NCI-H2171 treated with DMSO at 0.1 percent for 48 hours (cell line): ENCODE measurements at places on chromosomes 2 and 18.

- DNase-seq = no peak
These were observed 1.1 kb upstream of the MTERF4 start for GRCh38 chr2:241103176-241103595.

DNA sequence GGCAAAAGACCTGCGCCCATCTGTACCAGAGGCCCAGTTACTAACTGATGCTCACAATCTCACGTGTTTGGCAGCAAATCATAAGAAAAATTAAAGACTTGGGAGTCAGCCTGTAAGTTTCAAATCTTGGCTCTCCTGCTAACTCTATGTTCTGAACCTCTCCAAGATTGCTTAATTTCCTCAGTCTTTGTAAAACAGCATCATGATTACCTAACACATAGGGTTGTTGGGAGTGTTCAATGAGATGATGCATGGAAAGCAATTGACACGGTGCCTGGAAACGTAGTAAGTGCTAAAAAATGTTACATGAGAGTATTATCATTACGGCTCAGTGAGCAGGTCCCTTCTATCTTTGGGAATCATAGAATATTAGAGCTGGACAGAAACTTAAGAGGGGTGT, 497.6 kb upstream of the TCF4 start:
- DNase-seq = no peak

GRCh38 chr2:84395820-84396219, 63.3 kb downstream of the SUCLG1 start:
- DNase-seq = no peak

DNA sequence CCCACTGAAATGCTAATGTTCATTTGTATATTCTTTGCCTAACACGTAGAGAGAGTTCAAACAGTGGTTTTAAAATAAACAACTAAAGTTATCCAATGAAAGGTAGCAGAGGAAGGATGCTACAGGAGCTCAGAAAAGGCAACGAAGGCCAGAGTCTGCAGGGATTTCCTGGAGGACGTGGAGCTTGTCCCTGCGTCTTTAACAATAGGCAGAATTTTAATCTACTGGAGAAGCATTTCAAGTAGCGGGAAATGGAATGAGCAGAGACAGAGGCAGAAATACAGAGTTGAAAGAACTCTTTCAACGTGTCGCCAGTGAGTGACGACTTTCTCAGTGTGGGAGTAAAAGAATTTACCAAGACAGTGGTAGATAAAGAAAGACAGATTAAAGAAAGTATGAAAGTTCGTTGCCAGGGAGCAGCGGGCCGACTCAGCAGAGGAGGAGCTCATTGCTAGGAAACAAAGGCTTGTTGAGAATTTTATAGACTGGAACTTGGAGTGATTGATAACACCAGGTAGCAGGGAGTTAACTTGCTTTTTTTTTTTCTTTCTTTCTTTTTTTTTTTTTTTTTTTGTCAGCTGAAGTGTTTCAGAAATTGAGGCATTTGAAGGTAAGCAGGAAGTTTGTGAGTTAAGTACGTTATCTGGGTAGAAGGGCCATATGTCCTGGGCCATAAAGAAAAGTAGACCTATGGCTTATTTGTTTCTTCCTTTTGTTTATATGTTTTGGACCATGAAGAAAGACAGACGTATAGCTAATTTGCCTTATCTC, 625 bp upstream of the NBAS start:
- DNase-seq = peak; percentile 57

DNA sequence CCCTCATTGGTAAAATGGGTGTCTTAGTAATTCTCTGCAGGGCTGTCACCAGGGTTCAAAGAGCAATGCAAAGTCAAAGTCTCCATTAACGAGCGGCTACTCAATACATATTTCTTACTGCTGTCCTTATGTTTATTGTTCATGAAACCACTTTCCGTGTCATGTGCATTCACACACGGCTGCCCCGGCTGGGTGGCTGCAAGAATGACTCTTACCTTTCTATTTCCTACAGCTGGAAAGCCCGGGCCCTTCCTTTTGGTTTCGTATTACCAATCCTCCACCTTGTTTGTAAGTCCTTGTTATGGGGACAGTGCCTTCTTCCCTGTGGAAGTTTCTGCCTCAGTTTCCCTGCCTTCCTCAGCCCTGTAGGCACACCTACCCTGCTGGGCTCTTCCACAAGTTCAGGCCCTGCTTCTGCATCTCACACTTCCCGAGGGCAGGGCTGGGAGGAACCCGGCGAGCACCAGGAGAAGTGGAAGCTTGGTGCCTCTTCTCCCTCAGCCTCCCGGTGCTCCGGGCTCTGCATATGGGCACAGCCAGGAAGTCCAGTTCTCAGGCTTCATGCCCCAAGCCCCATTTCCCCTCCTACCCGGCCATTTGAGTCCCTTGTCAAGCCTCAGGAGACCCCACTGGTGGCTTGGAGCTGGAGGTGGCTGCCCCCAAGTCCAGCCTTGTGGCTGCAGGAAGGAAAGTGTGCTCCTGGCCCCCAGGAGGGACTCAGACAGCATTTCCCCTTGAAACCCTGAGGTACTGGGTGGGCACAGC, 18.7 kb upstream of the ACKR3 start:
- DNase-seq = no peak

GRCh38 chr2:16664809-16665747, 556 bp downstream of the CYRIA start:
- no peak for DNase-seq

DNA sequence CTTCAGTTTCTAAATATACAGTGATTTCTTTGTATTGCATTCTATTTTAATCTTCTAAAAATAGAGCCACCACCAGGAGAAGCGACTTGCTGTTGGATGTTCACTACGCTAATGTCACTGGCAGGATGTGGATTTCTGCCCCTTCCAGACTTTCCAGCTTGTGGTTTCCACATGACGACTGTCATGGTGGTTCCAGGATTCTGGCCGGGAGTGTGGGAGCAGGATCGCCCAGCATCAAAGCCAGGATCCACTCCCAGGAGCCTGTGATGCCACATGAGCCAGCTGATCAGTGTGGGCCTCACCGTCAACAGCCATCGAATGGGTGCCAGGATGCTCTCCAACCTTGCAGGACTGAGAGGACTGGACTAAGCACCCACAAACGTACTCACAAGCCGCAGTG, 148.8 kb downstream of the HDAC4 start:
- no peak for DNase-seq

DNA sequence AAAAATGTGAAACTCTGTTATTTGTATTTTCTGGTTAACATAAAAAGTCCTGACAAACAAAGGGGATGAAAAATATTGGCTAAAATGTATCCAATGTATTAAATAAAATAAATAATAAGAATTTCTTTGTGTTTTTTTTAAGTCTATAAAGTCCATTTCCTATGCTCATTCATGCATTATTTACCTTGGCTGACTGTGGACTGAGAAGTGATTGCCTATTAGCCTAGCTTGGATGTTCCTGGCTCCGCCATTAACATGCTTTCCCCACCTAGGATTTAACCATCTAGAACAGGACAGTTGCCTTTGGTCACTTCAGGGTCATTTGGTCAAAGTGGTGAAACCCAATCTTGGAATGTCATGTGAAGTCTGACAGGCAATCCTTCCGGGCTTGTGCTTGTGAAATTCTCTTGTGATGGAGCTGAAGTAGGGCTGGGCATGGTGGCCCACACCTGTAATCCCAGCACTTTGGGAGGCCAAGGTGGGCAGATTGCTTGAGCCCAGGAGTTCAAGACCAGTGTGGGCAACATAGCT, 60.4 kb upstream of the TANC1 start:
- no peak for DNase-seq

DNA sequence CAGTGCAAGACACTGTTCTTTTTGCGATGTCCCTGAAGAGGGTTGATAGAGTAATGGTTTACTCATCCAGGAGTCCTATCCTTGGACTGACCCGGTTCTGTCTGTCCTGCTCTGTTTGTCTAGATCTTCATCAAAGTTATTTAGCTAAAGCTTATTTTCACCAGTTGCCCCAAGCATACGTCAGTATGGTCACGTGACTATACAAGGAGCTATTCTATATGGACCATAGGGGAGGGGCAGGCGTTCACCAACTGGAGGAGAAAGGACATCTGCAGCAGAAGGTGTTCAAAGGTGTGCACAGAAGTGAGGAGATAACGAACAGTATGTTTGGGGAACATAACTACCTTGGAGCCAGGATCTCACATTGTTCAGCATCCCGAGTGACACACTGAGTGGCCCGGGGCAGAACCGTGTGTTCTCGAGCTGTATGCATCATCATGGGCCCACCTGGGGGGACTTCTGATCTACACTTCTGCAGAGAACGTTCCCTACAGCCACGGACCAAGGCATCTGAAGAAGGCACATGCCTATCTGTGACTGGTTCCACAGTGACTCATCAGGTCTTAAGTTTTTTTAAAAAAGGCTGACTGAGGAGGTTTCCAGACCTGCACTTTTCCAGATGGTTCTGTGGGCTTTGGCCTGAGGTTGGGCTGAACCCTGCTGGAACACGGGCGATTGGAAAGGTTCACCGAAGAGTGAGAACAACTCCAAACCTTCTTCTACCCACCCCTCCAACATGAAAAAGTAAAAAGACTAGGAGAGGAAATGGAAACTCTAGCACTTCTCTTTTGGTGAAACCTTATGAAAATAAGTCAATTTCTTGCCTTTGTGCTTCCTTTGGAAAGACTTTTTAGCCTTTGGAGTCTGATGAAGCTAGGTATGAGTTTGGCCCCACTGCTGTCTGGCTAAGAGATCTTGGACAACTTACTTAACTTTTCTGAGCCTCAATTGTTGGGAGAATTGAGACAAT, 68.6 kb upstream of the YWHAQ start:
- no peak for DNase-seq

GRCh38 chr2:184814421-184814820, 216.1 kb downstream of the ZNF804A start:
- DNase-seq = no peak

GRCh38 chr2:174051741-174052583, 86.8 kb upstream of the SP3 start:
- no peak for DNase-seq

GRCh38 chr18:36308711-36309435, 11.4 kb downstream of the FHOD3 start:
- no peak for DNase-seq

GRCh38 chr18:59612381-59612780, 84.8 kb downstream of the CCBE1 start:
- DNase-seq = no peak

GRCh38 chr2:232549655-232550353, 553 bp downstream of the TIGD1 start:
- DNase-seq = no peak

GRCh38 chr2:225276207-225276606, 123.3 kb upstream of the NYAP2 start:
- peak; percentile 32 for DNase-seq

GRCh38 chr2:217489145-217489960, 513.4 kb downstream of the TNS1 start:
- peak; percentile 56 for DNase-seq

DNA sequence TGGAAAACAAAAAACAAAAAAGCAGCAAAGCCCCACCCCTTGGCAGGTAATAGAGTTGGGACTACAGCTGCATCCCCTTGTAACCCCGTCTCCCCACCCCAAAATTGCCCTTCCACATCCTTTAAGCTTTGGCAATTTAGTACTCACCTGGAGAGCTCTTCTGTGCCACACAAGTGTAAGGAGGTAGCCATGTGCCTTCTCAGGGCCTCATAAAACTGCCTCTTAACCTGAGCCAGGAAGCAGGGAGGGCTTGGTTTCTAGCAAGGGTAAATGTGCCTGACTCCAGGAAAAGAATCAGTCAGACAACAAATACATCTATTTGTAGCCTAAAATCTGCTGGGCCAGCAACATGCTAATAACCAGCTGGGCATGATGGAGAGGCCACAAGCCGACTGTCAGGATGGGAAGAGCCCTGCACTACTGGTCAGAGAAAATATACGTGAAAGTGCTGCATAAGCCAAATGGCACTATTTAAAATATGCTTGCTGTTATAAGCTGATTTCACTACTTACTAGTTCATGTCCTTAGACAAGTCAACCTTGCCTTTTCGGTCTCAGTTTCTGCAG, 46.3 kb downstream of the NOP58 start:
- no peak for DNase-seq

DNA sequence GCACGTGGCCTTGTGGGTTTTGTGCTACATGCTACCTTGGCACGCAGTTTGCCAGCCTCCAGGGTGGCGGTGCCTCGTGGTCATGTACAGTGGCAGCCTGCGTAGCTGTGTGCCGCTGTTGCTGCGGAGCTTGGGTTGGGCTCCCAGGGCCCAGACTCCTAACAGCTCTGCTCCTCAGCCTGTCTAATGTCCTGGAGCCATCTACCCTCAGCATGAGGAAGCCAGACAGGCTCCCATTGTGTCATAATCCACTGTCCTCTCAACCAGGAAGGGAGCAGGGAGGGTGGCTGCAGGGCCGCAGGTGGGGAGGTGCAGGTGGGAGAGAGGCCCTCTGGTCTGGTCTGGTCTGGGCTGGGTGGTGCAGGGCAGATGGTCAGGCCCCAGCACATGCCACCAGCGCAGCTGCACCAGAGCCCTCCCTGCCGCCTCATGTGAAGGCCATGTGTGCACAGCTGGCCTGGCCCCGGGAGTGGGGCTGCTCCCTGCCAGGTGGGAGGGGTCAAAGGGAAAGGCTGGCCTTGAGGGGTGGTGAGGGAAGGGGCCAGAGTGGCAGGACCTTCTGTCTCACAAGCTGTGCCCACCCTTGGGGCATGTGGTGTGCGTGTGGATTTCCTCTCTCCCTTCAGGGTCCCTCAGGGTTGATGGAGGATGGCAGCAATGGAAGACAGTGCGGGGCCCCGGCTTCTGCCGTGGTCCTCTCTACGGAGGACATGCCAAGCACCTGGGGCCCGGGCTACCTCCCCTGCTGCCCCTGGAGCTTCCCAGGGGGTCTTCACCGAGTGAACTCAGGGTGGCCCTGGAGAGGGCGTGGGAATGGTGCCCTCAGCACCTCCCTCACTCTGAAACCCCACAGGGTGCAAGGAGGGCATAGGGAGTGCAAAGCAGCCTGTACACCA, 4.8 kb downstream of the ATOH8 start:
- no peak for DNase-seq

GRCh38 chr18:23689616-23690504, 607 bp downstream of the LAMA3 start:
- DNase-seq = peak; percentile 37

DNA sequence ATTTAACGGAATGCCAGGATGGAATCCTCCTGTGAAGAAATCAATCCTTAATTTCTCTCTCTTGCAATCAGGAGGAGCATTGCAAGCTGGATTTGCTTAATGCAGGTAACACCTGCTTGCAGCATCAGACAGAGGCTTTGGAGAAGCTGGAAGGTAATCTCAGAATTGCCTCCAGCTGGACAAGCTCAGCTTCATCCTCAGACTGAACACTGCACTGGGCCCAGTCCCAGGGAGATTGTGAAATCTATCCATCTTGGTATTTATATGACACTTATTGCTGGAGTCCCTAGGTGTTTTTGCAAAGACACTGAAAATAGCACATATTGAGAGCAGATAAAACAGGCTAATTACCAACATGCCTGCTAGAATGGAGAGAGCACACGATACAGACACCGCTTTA, 179.4 kb upstream of the SESTD1 start:
- no peak for DNase-seq

DNA sequence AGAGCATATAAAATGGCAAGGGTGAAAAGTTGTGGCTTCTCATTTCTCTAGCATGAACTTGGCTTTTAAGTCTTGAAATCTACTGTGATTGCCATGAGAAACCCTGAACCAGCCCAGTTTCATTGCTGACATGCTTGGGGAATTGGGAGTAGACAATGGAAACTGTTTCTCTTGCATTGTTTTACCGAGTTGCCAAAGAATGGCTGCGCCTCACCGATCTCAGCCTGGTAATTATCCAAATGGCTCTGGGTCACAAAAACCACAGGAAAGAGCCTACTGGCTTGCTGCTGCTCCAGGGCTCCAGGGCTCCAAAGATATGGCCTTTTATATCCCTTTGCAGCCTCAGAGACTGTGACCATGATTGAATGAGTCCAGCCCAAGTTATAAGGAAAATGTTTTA, 310.4 kb upstream of the NT5C1B start:
- DNase-seq = no peak
